ENCODE measurements at places on chromosomes 1 and 21.

- DNase-seq: no peak
Measured at GRCh38 chr21:41410767-41411448, 15.1 kb upstream of the MX1 start.

DNA sequence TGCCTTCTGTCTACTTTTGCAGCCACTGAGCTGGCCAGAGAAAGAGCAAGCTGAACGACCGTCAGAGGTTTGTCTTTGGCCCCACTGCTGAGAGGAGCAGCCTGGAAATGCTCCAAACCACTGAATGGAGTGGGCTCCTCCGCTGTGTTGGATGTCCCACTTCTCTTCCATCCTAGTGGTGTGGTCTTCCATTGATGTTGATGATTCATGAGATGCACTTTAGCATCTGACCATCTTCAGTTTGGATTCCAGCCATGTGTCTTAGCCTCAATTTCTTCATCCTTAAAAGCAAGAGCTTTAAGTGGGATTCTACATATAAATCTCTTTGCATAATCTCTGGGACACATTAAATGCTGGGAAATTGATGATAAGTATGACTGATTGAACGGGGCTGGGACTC is 276.9 kb downstream of the SIPA1L2 start:
- DNase-seq: no peak

- DNase-seq: no peak
Measured at GRCh38 chr1:29358183-29358582, 121.9 kb downstream of the PTPRU start.

DNA sequence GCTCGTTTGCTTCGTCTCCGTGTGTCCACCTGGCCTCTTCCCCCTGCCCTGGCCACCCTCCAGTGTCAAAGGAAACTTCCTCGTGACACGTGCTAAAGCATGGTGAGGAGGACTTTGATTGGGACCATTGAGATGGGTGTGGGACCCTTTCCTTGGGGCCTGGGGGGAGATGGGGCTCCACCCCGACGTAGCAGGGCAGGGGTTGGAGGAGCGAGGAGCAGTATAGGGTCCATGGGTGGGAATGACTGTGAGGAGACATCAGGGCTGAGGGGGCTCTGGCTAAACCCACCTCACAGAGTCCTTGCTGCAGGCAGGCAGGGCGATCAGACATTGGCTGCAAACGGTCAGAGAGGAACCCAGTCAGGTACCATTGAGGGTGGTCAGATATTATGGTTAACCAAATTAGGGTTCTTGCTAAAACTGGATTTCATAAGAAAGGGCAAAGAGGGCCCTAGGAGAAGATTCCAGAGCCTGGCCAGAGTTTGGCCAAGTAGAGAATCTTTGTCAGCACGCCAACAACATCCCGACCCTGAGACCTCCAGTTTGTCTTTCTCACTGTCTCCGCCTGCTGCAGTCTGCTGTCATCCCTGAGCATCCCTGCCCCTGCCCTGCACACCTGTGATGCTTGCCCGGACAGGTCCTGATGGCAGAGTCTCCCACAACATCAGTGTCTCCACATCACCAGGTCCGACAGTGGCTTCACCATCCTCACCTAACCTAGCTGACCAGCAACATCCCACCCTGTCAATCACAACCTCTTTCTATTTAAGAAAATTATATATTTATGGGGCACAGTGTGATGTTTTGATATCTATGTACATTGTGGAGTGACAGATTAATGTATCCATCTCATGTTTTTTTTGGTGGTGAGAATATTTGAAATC is 8.0 kb downstream of the RNF187 start:
- no peak for DNase-seq

GRCh38 chr1:153550827-153551500 is 1.9 kb upstream of the S100A3 start:
- no peak for DNase-seq

DNA sequence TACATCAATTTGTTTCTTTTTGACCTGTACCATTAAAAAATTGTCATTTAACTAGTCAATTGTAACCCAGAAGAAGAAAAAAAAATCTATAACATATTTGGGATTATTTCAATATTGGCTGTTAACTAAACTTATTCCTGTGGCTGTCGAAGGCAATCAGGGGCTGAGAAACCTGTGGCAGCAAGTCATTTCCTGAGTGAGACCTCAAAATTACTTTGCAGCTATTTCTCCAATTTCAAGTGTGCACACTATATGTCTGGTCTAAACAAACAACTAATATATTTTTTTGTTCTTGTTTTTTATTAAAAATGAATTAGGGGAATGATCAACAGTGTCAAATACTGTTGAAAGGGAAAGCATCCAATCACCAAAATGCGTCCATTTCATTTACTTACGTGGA is 1357.6 kb upstream of the B3GALT2 start:
- DNase-seq: no peak

DNA sequence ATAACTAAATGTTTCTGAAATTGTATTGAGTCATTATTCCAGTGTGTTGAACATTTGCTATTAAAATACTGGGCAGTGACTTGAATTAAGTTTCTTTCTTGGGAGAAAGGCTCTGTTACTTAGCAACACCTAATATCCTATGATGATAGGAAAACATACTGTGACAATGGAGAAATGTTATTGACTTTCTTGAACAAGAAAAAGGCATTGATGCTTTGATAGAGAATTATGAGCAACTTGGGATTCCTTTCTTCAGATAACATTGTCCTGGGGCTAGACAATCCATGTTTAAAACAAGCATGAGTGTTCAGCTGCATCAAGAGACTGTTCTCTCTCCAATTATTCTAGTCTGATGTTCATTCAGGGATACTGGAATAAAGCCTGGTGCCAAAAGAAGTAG is 215.9 kb upstream of the L1TD1 start:
- DNase-seq: no peak

GRCh38 chr1:59892841-59893811 is 33.4 kb downstream of the CYP2J2 start:
- no peak for DNase-seq

DNA sequence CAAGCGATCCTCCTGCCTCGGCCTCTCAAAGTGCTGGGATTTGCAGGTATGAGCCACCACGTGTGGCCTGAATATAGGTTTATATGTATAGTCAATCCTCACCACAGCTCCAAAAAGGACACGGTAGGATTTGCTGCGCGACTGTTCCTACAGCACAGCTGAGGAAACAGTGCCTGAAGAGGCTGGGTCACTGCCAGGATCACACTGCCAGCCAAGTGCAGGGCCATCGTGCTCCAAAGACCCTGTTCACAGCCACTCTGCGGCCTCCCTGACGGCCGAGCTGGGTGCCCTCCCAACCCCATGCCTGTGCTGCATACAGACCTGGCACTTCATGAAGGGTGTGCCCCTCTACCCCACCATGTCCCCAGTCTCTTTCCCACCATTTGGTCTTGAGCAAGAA is 71.4 kb downstream of the MRPL37 start:
- DNase-seq: no peak

GRCh38 chr21:45835301-45836267 is 146.0 kb upstream of the COL6A1 start:
- no peak for DNase-seq

- DNase-seq: no peak
Measured at GRCh38 chr1:192639607-192640368, 3.8 kb downstream of the RGS13 start.

- no peak for DNase-seq
Measured at GRCh38 chr1:202220733-202221132, 27.1 kb downstream of the LGR6 start.

DNA sequence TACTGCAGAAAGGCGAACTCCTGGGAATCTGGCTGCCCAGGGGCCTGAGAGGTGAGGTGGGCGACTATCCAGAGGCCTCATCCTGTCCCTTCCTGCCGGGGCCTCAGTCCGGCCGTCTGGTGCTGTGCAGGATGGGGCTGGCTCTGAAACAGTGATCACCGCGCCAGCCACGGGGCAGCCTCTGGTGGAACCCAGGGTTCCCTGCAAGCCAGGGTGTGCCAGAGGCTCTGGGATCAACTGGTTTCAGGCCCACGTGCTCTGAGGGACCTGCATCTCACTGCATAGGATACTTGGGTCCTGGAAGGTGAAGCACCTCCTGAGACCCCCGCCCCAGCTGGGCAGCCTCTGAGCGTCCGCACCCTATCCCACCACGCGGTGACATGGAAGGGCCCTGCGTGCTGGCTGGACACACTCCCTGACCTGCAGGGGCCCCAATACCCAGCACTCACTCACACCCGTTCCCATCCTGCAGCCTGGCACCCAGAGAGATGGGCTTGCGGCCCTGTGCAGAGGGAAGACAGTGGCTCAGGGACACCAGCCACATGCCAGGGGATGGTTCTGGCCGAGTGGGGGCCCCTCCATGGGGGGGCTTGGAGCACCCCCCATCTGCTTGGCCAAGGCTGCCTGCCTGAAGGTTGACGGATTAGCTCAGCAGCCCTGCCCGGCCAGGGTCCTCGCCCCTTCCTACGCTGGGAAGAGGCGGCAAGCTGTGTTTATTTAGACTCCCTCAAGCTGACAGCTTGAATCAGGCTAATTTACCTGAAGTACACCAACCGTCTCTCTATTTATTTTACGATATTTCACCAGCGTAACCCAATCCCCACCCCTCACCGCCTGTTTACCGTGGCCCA is 64.3 kb upstream of the TTC34 start:
- peak; percentile 79 for DNase-seq

GRCh38 chr21:46604975-46605766 is at the start of gene S100B:
TSS of gene S100B (minus strand) at chr21:46605082. CDS start at chr21:46602415, 2,667 bp downstream.
- no peak for DNase-seq

DNA sequence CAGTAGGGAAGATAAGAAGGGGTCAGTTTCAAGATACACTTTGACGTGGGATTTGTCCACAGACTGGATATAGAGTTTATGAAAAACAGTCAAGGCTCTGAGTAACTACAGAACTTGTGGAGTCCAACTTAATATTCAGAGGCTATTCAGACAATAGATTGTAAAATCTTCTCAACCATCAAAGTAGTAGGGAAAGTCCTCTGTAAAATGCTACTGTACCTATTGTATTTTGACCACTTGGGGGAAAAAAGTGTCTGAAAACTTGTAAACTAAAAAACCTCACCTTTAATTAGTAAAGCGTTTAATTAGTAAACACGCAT is 10.5 kb downstream of the PTP4A2 start:
- DNase-seq: no peak

- no peak for DNase-seq
Measured at GRCh38 chr1:47436979-47437446, 831 bp upstream of the FOXD2 start.

DNA sequence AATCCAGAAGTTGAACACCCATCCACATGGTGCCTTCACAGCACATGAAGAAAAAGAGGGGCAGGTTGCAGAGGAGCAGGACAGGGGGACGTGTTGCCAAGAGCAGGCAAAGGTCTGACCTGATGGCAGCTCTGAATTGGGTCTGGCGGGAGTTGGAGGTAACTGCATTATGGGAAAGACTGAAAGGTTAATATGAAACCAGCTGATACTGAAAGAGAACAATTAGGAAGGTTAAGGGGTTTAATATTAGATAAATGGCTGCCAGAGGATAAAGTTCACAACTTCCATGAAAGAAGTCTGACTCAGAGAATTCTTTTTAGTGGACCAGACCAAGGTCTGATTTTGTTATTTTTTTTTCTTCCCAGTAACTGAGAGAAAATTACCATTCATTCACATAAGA is 76.1 kb downstream of the CD58 start:
- DNase-seq: no peak

- no peak for DNase-seq
Measured at GRCh38 chr1:8560035-8560434, 242.1 kb downstream of the SLC45A1 start.
